ENCODE measurements at places on chromosomes 1 and 21. TPM values are rescaled to one million over a fixed set of nuclear protein-coding genes. Genes with fewer than 3 reads are reported as not detected.

Gene HUNK
- total RNA-seq = 10.4 TPM

Gene C1QC
- 40.5 TPM for total RNA-seq

Gene C1orf116
- total RNA-seq = 13.3 TPM

Gene GIPC2
- total RNA-seq = 7.5 TPM
